ENCODE measurements at places on chromosomes 5 and 9.
A peak's percentile ranks its signal among the peaks of the same experiment; 100 is the strongest.

- DNase-seq, result no peak
These were observed 429.5 kb downstream of the EBF1 start for GRCh38 chr5:158670201-158670600.

DNA sequence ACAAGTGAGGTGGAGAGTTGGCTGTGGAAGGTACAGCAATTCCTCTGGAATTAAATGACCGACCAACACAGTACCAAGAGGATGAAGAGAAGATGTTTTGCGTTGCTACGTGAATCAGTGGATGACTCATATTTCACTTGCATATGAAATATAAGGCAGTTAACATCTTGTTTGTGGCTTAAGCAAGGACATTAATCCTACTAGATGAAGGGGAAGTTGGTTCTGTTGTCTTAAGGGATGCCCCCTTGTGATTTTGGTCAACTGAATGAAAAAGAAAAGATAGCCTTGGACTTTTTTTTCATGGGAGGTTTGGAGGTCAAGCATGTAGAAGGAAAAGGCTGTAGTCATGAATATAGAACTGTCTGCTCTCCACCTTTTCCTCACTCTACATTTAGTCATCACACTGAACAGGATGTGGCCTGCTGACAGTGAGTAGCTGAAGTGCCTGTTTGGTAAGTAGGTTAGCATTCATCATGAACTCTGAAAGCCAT is 33.9 kb downstream of the VLDLR start:
- peak; percentile 17 for DNase-seq

GRCh38 chr5:172773481-172774469 is 2.8 kb upstream of the DUSP1 start:
- no peak for DNase-seq

- DNase-seq, result no peak
These were observed 24.3 kb upstream of the GDA start for GRCh38 chr9:72124947-72125346.

- no peak for DNase-seq
These were observed 928 bp upstream of the PCDHGC4 start for GRCh38 chr5:141483902-141484301.

- DNase-seq, result no peak
These were observed 12.6 kb downstream of the GPSM1 start for GRCh38 chr9:136339958-136340310.

DNA sequence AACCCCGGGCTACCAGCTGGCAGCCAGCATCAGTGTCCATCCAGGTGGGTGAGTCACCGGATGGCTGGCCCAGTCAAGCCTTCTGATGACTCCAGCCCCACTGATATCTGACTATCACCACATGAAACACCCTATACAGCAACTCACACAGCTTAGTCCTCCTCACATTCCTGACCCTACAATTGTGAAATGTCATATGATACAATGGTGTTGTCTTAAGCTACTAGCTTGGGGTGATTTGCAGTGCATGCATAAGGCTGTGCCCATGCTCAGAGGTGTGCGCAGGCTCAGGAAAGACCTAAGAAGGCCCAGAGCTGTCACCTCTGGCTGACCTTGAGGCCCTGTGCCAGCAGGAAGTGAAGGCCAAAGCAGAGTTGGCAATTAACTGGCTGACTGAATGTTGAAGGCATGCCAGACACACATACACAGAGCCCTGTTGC is 21.5 kb upstream of the SEMA4D start:
- no peak for DNase-seq

- DNase-seq, result no peak
These were observed 667 bp upstream of the FRRS1L start for GRCh38 chr9:109167716-109168115.

GRCh38 chr9:131986576-131986975 is 93.1 kb downstream of the MED27 start:
- no peak for DNase-seq

- no peak for DNase-seq
These were observed 8.3 kb downstream of the DIMT1 start for GRCh38 chr5:62395210-62395950.

DNA sequence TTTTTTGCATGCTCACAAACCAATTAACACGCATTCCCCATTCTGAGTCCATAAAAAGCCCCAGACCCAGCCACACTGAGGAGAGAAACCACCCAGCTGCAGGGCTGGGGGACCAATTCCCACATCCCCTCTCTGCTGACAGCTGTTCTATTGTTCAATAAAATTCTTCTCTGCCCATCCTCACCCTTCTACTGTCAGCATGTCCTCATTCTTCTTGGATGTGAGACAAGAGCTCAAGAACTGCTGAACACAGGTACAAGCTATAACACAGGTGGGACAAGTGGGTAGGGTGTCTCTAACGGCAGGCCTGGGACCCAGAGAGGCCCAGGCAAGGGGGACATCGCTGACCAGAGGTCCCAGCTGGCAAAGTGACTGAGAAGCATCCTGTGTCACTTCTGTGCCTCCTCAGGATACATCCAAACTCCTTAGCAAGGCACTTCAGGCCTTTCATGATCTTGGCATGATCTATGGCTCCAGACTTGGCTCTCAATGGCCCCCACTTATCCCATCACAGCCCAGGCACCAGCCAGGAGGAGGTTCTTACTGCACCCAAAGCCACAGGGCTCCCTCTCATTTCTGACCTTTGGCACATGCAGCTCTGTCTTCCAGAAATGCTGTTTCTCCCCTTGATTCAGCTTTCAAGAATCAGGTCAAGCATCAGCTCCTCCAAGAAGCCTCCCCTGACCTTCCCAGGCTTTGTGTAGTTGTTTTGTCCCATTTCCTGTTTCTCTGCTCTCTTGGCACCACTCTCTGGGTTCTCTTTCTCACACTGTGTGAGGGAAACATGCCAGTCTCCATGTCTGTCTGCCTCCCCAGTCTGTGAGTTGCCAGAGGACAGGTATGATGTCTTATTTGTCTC is 7.3 kb upstream of the ALDH1B1 start:
- no peak for DNase-seq

GRCh38 chr9:90665072-90665471 is 22.4 kb upstream of the DIRAS2 start:
- DNase-seq, result no peak

GRCh38 chr5:109340351-109340750 is 69.4 kb downstream of the PJA2 start:
- DNase-seq, result no peak

GRCh38 chr5:122077366-122078115 is 518 bp downstream of the LOX start:
- no peak for DNase-seq

GRCh38 chr5:80076131-80077050 is 41.2 kb downstream of the THBS4 start:
- DNase-seq, result no peak

- no peak for DNase-seq
These were observed 80.3 kb downstream of the OSMR start for GRCh38 chr5:38926121-38926520.

GRCh38 chr5:33579789-33580188 is 139.0 kb downstream of the TARS1 start:
- DNase-seq, result no peak

GRCh38 chr5:6517510-6517909 is 68.9 kb downstream of the UBE2QL1 start:
- DNase-seq, result no peak

DNA sequence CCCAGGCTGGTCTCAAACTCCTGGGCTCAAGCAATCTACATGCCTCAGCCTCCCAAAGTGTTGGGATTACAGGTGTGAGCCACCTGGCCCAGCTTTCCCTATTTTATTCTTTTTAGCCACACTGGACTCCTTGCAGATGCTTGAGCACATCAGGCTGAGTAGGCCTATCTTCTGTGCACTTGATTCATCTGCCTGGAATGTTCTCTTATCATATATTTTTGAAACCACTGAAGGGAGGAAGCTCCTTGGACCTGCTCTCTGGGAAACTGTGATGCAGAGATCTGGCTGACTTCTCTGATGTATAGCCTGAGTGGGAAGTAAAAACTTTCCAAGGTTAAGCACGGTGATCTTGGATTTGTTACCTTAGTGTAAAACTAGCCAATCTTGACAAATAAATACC is 6.5 kb upstream of the MAT2B start:
- no peak for DNase-seq

- DNase-seq, result no peak
These were observed 1107.0 kb upstream of the SEMA6A start for GRCh38 chr5:117681431-117682254.

GRCh38 chr9:16106021-16106571 is 553.3 kb downstream of the CCDC171 start:
- DNase-seq, result no peak

DNA sequence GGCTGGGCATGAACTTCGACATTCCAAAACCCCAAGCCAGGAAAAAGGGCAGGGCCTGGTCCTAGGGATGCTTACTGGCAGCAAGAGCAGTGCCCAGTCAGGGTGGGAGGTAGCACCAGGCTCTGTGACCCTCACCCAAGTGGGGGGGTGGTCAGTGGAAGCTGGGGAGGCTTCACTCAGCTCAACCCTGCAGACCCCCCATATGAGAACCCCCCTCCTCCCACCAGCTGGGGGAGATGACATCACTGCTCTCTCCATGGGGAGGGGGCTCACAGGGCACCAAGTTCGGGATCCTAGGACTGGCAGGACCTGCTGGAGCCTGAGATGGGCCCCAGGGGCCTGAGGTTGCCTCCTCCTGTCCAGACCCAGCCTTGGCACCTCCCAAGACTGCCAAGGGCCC is 4.7 kb downstream of the DNLZ start:
- DNase-seq, result no peak

DNA sequence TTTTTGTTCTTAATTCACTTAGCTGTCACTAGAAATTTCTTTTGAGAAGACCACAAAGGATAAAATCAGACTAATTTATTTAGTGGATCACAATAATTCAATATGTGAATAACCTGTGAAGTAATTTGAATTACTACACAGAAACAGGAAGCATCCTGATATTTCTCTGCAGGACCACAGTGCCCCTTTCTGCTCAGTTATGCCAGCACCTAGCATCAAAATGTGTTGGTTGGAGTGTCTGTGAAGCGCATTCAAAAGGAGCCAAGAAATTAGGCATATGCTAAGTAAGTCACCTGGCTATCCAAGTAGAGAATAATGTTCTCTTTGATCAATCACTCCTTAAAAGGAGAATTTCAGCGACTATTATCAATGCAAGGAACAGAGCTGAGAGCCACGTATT is 187.5 kb downstream of the SLC12A2 start:
- no peak for DNase-seq

GRCh38 chr9:113463418-113464285 is at the start of gene RGS3:
RGS3 (plus strand) TSS chr9:113463727; CDS start chr9:113463803, 76 bp downstream.
- DNase-seq, result no peak

- no peak for DNase-seq
These were observed 253.2 kb downstream of the CEMIP2 start for GRCh38 chr9:71515107-71515506.

DNA sequence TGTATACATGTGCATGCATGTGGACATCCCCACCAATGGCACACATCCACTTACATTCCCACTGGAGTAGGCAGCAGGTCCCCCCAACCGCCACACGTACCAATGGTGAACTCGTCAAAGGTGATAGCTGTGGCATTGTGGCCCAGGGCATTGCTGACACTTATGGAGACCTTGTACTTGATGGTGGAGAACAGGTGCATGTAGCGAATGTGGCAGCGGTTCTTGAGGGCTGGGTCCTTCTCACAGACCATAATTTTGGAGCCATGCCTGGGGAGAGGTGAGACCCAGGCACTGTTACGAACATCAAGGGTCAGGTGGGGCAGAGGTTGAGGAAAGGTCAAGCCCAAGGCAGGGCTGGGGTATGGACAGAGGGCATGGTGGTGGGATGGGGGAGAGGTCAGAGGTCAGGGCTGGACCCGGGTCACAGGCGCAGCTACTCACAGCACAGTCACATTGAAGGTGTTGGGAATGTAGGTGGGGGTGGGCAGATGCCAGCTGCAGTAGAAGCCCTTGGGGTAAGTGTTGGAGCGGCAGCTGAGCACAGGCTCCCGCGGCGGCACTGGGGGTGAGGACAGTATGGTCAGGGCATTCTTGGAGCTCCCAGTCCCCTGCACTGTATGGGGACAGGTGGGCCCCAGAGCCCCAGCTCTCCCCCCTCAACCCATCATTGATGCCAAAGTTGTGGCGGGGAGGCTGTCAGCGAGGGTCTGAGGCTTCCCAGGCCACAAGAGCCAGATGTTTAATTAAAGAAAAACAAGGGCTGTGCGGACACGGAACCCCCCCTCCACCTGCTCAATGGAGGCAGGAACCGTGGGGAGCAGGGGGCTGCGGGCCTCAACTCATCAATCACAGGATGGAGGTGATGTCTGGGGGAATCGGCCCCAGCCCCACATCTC is 31.9 kb downstream of the CNTFR start:
- no peak for DNase-seq

- DNase-seq, result no peak
These were observed 400.9 kb downstream of the RAB3C start for GRCh38 chr5:58983526-58984452.

DNA sequence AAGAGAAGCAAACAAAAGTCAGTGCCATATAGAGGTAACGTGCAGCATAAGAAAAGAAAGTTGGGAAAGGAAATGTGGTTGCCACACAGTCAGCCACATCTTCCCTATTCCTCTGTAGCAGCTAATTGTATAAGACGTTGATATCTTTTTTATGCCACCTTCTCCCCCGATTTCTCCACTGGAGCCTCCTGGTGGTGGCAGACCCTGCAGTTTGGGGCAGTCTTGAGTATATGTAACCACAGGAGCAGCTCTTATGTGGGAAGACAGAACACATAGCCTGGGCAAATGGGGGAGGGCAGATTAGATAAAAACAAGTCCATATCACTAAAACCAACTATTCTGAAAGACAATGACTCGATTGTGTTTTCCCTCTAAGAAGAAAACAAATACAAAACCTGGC is 99.7 kb downstream of the PLCXD3 start:
- no peak for DNase-seq

- DNase-seq, result no peak
These were observed 50.9 kb downstream of the CERT1 start for GRCh38 chr5:75460532-75460931.

DNA sequence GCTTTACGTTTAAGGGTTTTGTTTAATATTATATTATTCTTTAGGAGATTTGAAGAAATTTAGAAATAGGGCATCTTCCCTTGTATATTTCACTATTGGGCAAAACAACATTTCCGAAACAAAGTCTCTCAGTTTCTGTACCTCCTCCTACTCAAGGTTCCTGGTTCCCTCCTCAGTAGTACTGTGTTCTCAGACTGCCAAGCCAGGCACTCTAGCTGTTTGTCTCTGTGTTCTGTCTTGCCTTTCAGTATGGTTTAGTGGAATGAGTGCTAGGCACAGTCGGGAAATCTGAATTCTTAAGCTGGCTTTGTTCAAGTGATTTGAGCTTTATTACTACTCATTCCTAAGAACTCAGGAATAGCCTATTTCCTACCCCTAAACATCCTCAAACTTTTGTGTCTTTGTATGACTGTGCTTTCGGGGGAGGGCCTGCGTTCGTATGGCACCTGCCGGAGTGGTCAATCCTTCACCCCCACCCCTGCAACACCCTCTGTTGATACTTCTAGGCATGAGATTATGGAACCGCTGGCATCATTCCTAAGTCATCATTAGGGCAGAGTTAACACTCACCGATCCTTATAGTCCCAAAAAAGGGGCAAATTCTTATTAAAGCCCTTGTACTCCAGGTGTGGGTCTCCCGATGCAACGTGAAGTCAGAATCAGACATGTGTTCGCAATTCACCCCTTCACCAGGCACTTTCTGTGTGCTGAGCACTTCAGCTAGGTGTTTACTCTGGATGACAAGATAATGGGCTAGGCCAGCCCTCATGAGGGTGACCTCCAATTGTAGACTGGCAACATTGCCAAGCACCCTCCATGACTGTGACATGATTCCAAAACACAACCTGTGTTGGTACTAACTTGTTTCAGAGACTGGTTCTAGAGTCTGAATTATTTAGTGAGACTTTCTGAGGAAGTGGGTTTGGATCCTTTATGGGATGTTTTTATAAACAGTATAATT is 24.5 kb downstream of the SNX18 start:
- no peak for DNase-seq
